T-helper 1 cell (primary cell): ENCODE measurements at places on chromosomes 5 and 9.

DNA sequence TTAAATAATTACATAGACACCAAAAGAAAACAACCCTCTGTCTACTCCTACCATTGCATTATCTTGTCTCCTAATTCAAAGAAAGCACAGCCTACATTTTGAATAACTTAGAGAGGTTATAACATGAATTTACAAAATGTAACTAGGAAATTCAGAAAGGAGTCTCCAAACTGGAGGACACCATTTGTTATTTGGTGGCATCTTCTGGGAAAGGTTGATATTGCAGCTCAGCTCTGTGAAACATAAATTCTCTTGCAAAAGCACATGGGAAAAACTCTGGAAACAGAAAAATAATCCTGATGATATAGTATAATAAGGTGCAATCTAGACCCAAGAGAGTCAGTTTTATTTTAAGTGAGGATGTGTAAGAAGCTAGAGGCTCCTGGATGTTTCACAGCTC lies 215.3 kb downstream of the MLLT3 start:
- DNase-seq = no peak

GRCh38 chr5:126274076-126274762 lies 149.0 kb upstream of the GRAMD2B start:
- no peak for DNase-seq

- no peak for DNase-seq
Measured at GRCh38 chr9:134818591-134818990, 62.0 kb upstream of the FCN2 start.

GRCh38 chr9:132583584-132584304 lies 1.3 kb downstream of the BARHL1 start:
- DNase-seq = no peak

GRCh38 chr5:171747061-171747859 lies 38.4 kb upstream of the SMIM23 start:
- DNase-seq = no peak

DNA sequence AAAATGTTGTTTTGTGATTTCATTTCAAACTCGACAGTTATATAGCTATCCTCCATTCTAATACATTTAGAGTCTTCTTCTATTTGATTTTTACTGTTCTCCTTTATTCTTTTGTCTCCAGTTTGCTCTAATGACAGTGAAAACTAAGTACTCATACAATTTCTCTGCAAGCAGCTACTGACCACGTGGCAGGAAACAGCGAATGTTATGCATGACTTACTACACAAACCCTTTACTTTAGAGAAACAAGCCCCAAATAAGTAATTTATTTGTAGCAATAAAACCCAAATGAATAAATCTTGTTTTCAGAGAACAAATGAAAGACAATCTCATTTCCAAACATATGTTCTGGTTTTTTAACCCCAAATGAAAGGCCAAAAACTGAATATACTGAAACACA lies 41.9 kb downstream of the CDH6 start:
- no peak for DNase-seq

GRCh38 chr5:160039810-160040470 lies 31.0 kb downstream of the TTC1 start:
- DNase-seq = no peak

GRCh38 chr5:58523956-58524355 lies 32.7 kb downstream of the GAPT start:
- no peak for DNase-seq

- no peak for DNase-seq
Measured at GRCh38 chr5:133219296-133219695, 167.5 kb downstream of the HSPA4 start.

GRCh38 chr5:73950441-73950873 lies 324.5 kb downstream of the ARHGEF28 start:
- DNase-seq = no peak

DNA sequence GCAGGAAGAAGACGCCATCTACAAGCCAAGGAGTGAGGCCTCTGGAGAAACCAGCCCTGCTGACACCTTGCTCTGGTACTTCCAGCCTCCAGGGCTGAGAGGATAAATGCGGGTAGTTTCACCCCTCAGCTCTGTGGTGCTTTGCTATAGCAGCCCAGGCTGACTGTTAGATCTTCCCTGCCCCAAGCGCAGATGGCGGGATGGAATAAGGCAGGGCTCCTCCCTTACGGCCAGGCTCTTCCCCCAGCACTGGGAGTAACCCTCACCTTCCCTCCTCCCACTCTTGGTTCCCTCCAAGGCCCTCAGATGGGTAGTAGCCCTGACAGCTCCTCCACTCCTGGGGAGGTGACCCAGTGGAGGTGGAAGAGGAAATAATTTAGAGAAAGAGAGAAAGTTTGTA lies 285.1 kb downstream of the GADD45G start:
- DNase-seq = no peak

GRCh38 chr9:93235300-93235960 lies 51.5 kb downstream of the WNK2 start:
- DNase-seq = no peak

GRCh38 chr5:172229904-172230303 lies 35.9 kb downstream of the EFCAB9 start:
- DNase-seq = no peak

- no peak for DNase-seq
Measured at GRCh38 chr9:109289186-109289585, 31.7 kb downstream of the EPB41L4B start.

DNA sequence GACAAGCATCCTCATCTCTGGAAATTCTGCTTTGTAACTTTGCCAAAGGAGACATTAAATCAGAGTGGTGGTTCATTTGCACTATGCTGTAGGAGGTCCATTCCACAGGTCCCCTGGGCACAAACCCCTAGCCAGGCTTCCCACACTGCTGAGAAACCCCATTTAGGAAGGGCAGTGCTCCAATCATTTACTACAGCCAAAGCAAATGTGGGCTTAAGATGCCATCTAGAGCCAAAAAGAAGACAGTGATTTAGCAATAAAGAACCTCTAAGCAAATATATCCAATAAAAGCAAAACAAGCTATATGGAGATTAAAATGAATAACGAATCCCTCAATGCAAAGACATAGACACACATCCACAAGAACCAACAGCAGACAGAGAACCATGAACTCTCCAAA lies 129.0 kb upstream of the ALDH1B1 start:
- no peak for DNase-seq

DNA sequence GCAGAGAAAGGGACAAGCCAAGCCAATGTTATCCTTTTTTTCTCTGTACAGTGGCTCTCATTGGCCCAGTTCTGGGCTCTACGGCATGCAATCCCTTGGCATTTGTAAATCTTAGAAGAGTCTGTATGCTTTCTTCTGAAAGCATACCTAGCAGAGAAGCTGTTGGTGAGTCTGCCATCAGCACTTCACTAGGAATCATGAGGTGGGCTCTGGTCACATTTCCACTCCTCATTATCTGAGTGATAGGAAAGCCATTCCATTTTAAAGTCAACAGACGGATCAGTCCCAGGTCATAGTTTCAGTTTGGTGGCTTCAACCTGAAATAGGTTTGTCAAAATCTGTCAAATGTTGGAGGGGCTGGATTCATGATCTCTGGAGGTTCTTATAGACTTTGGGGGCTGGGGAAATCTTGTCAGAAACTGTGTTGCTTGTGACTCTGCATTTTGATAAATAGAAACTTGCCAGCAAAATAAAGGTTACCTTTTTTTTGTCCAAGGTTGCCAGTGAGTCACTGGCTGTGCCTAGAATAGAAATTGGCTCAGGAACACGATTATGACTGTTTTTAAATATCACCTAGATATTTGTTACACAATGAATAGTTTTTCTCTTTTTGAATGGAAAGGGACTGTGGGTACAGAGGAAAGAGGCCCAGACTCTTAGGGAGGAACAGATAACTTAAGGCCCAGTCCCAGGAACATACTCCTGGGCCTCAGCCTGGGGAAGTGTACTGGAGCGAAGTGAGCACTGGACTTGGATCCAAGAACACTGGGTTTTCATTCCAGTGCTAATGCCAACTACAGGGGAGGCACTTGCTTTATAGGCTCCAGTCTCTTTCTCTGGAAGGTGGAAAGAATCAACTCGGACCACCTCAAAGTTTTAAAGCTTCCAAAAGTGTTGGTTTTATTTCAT lies 183.1 kb downstream of the NMUR2 start:
- no peak for DNase-seq

DNA sequence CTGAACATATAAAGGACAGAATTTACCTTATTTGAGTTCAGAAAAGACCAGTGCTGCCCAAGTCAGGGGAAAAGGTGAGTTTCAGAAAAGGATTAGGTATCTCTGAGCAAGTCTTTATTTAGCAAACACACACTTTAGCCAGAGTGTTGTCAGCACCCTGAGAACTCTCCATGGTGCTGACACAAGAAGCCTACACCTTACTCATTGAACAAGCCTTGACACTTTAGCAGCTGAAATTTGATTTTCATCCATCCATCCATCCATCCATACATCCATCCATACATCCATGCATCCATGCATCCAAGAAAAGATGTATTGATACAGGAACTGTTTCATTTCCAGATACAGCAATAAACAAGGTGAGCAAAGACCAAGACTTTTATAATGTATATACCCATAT lies 311.2 kb downstream of the TRIM32 start:
- peak; percentile 0 for DNase-seq

- no peak for DNase-seq
Measured at GRCh38 chr9:79639354-79639753, 67.6 kb downstream of the TLE4 start.

DNA sequence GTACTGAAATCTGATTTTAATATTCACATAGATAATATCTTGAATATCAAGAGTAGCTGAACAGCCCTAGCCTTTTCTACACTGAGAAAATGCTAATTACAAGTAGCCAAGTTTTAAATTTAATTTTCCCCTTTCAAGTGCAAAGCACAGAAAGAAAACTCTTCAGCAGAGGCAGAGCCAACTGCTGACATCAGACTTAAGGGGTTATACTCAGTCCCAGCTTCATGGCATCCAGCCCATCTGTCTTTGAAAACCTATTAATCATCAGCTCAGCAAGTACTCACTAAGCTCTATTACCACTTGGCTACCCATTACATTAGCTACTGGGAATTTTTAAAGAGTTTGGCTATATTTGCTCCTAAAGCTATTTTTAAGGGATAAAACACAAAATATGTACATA lies 220.5 kb downstream of the SLC12A2 start:
- no peak for DNase-seq

DNA sequence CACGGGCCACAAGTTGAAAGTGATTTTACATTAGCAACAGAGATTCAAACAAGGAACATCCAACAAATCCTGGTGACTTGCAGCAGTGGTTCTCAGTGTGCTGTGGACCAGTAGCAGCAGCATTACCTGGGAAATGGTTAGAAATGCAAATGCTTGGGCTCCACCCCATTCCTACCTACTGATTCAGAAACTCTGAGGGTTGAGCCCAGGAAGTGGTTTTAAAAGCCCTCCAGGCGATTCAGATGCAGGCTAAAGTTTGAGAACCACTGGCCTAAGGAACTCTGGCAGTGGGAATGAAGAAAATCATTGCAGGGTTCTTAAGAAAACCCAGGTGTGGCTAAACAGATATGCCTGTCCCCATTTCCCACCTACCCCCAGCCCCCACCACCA lies 398.8 kb downstream of the ENC1 start:
- DNase-seq = no peak

DNA sequence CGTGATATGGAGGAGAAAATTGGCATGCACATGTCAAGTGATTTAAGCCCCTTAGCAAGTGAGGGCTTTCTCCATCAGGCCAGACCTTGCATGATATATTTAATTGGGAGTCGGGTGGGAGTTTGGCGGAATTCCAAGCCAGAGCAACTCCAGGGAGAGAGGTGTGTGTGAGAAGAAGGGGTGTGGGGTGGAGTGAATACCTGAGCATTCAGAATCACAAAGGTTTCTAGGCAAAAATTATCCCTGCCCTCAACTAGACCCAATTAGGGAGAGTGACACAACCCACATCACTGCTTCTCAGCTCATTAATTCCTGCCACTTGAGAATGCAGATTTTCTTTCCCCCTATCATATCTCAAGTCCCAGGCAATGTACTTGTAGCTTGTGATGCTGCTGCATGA lies 279.7 kb upstream of the TUT7 start:
- no peak for DNase-seq

- DNase-seq = no peak
Measured at GRCh38 chr5:114418176-114419066, 56.6 kb downstream of the KCNN2 start.

DNA sequence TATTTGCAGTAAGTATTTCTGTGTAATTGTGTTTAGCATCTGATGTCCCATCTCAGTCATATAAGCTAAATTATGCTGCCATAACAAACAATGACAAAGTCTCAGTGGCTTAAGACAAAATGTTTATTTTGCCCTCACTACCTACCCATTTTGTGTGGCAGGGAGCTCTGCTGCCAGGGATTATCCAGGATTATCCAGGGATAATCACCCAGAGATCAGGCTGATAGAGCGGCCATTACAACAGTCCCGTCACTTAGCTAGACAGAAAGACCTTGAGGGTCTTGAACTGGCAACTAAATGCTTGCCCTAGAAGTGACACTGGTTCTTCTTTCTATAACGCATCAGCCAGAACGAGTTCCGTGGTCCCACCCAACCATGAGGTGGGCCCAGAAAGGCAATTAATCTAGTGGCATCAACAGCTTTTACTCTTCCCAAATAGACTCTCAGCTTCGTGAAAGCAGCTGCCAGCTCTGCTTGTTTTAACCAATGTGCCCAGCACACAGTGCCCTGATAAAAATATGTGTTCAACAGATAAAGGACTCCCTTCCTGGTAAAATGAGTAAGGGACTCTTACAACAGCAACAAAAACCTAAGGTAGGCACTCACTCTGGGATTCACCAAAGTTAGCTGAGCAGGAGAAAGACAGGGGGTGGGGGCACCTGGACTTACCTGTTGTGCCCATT lies 22.8 kb downstream of the CCDC69 start:
- no peak for DNase-seq
